ENCODE measurements at places on chromosomes 5 and 9.

GRCh38 chr5:4156889-4157288, 561.3 kb downstream of the IRX1 start:
- no peak for DNase-seq

DNA sequence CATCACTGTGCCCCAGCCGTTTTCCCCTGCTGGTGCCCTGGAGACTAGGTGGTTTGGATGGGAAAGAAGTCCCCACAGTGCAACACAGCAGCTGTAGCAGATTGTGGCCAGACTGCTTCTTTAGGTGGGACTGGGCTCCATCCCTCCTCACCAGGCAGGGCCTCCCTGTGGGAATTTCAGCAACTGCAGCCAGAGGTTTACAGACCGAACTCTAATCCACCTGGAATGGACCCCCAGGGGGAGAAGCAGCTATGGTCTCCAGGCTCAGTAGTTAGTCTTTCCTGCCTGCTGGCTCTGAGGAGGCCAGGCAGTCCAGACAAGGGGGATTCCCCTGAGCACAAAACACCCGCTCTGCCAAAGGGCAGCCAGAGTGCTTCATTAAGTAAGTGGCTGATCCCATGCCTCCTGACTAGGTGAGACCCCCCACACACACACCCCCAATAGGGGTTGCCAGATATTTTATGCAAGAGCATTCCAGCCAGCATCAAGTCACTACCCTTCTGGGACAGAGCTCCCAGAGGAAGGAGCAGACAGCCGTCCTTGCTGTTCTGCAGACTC, 188.9 kb downstream of the SGCD start:
- no peak for DNase-seq

DNA sequence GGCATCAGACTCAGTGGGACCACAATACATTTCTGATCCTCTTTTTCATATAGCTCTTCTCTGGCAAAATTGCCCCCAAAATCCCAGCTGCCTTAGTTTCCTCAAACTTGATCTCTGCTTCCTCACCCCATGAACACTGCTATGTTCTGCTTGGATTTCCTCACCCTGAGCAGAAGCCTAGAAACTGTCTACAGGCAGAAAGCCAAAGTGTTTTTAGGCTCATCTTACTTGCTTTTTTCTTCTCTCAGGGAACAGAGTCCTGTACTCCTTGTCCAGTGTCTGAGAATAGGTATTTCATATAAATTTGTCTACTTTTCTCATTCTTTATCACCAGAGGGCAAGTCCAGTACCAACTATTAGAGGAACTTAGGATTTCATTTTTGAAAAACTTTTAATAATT, 21.5 kb upstream of the UBAP1 start:
- no peak for DNase-seq

DNA sequence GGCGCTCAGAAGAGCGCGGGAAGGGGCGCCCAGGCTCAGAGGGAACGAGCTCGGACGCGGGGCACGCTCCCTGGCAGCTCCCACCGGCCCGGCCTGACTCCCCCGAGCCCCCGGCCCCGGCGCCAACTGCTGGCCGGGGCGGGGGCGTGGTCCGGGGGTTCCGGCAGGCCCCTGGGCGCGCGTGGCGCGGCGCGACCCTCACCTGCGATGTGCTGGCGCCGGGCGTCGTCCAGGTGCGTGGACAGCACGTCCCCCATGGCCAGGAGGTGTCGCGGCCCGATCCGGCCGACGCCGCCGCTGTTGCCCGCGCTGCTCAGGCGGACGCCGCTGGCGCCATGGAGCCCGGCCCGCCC, 43.5 kb upstream of the STXBP1 start:
- DNase-seq: no peak

- DNase-seq: no peak
Observed at GRCh38 chr5:113068559-113068958, 92.0 kb downstream of the DCP2 start.

DNA sequence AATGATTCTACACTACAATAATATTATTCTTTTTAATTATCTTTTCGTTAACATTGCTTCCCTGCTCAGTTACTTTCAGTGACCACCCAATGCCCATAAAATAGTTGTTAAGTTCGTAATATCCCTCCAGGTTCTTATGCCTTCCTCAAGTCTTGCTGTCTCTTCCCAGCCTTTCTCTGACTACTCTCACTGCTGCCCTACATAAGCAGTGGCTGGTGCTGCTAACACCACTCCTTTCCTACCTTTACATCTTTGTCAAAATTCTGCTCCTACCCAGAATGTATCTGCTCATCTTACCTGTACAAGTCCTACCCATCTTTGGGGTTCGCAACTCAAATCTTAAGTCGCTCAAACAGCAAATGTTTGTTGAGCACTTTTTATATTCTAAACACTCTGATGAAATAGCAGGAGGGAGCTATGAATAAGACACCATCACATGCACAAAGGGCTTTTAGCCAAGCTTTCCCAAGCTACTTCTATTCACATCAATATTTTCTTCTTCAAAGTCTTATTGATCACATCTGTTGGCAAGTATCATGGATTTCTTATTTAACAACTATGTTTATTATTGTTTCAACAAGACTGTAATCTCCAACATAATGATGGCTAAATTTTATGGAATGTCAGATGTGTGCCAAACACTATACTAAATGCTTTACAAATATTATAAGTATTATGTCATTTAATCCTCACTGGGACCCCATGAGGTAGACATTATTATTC, 29.5 kb downstream of the SLC25A46 start:
- no peak for DNase-seq

DNA sequence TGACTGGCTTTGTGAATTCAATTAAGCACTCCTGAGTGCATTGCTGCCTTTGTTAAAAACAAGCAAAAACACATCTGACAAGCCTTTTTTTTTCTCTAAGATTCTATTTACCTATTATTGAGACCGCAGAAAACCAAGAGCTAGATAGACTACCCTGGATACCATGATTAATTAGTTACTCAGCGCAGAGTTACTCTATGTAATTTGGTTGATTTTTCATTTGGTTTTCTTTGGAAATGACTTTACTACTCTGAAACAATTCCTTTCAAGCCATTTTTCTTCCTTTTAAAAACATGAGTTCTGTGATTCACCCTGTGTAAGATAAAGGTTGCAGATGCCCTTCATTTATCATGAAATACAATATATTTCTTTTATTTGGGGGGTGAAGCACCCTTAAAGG, 421.6 kb upstream of the PIK3R1 start:
- DNase-seq: no peak

- DNase-seq: no peak
Observed at GRCh38 chr5:179258922-179259730, 86.1 kb downstream of the ADAMTS2 start.

DNA sequence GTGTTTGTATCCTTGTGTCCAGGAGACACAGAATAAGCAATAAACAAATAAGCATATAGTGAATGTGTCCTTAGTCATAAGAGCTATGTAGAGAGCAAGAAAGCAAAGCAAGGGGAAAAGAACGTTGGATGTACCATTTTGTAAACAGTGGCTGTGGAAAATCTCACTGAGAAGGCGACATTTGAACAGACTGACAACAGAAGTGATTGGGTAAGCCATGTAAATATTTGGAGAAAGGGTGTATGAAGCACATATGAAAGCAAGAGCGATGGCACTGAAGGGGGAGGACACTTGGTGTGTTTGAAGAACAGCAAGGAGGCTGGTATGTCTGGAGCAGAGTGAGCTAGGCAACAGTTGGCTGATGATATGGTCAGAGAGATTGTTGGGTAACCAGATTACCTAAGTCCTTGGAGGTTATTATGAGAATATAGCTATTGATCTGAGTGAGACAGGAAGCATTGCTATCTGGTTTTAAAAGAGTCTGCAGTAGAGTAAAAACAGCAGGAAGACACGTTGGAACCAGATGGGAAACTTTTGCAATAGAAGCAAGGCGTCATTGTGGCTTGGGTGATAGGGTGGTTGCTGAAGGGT, 115.5 kb upstream of the IL7R start:
- DNase-seq: no peak

DNA sequence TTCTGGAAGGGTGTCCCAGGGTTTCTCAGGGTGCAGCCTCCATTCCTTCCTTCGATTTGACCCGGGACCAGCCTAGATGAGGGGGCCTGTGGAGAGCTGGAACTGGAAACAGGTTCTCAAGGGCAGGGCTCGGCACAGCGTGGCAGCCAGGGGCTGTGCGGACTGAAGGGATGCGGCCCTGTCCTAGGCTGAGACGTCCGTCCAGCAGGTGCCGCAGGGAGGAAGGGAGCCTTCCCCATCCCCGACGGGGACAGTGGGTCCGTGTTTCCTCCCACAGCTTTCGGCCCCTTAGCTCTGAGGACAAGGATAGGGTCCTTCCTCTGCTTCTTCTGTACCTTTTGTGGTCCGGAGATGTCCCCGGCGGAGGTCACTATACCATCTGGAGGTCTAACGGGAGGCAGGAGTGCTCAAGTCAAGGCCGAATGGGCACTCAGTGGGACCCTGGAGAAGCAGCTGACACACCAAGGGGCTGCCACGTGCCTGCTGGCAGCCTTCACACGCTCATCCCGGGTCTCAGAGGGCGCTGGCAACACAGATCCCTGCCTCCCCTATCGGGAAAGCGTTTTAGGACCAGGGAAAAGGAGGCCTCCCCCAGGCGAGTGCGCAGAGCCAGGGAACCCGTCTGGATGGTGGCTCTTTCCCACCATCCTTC, 49.9 kb downstream of the USP20 start:
- no peak for DNase-seq
